G401 (cell line): ENCODE measurements at places on chromosomes 3 and 15. TPM values are rescaled to one million over a fixed set of nuclear protein-coding genes. Genes with fewer than 3 reads are reported as not detected.
A peak's percentile ranks its signal among the peaks of the same experiment; 100 is the strongest.

PTPRG gene
- total RNA-seq, result 1.1 and 1.4 TPM in 2 replicates

DNA sequence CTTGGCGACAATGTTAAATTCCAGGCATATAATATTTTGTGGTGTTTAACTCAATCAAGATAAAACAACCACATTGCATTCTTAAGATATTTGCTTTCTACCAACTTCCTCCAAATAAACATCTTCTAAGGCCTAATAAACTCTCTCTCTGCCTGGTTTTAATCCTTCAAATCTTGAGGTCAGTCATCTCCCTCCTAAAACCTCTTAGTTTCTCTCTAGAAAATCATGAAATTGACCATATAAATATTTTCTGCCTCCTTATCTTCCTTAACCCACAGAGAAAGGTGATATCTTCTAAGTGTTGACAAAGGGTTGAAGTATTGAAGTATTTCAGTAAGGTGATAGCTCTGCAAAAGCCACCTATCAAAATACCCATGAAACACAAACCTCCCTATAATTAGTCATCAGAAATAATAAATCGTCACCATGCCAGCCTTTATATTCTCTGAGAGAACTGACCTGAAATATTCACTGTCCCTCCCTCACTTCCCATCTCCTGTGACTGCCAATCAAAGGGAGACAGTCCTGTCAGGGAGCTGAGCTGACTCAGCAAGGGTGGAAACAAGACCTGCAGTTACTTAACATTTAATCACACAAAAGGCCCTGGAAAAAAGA, 1261.1 kb downstream of the ROBO1 start:
- DNase-seq, result no peak

FGD5 gene
- total RNA-seq, result 0.25 and 0.58 TPM in 2 replicates

- DNase-seq, result no peak
Measured at GRCh38 chr3:53807117-53807810, 39.0 kb downstream of the CHDH start.

GRCh38 chr3:484341-484740, 287.8 kb downstream of the CHL1 start:
- peak; percentile 58 for DNase-seq

DNA sequence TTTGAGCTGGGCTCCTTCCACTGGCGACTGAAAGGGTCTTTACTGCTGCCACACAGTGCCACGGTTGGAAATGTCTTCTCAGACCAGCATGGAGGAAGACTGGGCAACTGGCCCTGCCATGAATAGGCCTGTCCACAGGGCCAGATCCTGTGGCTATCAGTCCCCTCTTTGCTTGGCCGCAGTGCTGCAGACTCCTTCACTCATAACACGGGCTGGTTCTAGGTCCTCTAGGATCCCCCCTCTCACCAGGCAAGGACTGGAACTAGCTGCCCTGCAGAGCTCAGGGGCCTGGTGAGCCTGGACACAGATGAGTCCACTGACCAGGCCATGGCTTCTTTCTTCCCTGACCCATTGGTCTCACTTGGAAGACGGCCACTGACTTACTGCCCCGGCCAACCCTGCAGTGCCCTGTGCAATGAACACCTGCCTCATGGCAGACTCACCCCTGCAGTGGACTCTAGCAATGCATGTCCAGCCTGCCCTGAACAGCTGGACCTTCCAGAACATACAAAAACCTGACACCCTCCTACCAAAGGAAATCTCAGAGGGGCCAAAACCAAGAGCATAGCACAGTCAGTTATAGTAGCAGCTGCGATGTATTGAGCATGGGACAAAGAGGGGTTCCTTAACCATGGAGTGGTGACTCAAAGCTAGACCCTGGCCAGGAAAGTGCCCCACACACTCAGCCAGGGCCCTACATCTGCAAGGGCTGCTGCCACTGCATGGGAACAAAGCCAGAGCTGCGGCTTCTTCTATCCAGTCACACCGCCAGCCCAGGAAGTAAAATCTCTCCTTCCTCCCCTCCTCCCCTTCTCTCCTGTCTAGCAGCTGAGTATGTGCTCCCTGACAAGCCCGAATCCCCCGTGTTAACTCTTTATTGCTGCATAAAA, 72.1 kb upstream of the ITGA11 start:
- DNase-seq, result no peak

DNA sequence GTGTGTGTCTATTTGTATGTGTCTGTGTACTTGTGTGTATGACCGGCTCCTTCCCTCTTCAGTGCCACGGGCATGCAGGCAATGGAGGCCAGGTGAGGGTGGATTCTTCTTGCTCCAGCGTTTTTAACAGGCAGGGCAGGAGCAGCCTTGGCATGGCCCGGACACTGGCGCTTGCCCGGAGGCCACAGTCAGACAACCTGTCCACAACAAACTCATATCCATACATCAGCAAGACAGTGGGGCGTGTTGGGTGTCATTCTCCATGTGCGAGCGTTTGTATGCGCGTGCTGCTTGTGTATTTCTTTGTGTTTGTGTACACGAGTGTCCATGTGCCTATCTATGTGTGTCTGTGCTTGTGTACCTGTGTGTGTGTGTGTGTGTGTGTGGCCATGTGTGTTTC, 29.8 kb downstream of the PTH1R start:
- DNase-seq, result no peak

GREM1 gene
- total RNA-seq, result 0.75 and 1.0 TPM in 2 replicates

- DNase-seq, result no peak
Measured at GRCh38 chr3:124115279-124115678, 123.4 kb upstream of the ROPN1 start.

PAK6 gene
- 1.8 TPM in 1 of 2 replicates, not detected in the other for total RNA-seq

GRCh38 chr3:144687862-144688261, 716.2 kb downstream of the DIPK2A start:
- DNase-seq, result no peak
